CD4-positive, CD25-positive, alpha-beta regulatory T cell (primary cell): ENCODE measurements at places on chromosomes 13 and 19. TPM values are rescaled to one million over a fixed set of nuclear protein-coding genes. Genes with fewer than 3 reads are reported as not detected.

PROZ gene
- polyA plus RNA-seq, result 0.15 TPM

KCNC3 gene
- not detected for polyA plus RNA-seq

SEMA6B gene
- polyA plus RNA-seq, result not detected

ZNF416 gene
- 9.5 TPM for polyA plus RNA-seq

ZNF878 gene
- polyA plus RNA-seq, result not detected

ZNF888 gene
- 2.8 TPM for polyA plus RNA-seq

ANKLE1 gene
- 0.15 TPM for polyA plus RNA-seq

S1PR5 gene
- polyA plus RNA-seq, result 0.31 TPM

CADM4 gene
- not detected for polyA plus RNA-seq

EFNB2 gene
- 0.20 TPM for polyA plus RNA-seq

KLK10 gene
- polyA plus RNA-seq, result not detected

PET100 gene
- 236 TPM for polyA plus RNA-seq

POGLUT2 gene
- polyA plus RNA-seq, result 1.1 TPM

RBM42 gene
- 69.0 TPM for polyA plus RNA-seq

ZNF98 gene
- polyA plus RNA-seq, result not detected

HNRNPA1L2 gene
- 7.1 TPM for polyA plus RNA-seq

ZNF837 gene
- 2.5 TPM for polyA plus RNA-seq

ZNF793 gene
- 1.3 TPM for polyA plus RNA-seq

COL4A1 gene
- not detected for polyA plus RNA-seq
